Activated CD4-positive, alpha-beta T cell treated with anti-CD3 and anti-CD28 coated beads, Interleukin-2, amount 50 U/mL, for 1 hour (primary cell): ENCODE measurements at places on chromosomes 16 and 17.

- no peak for DNase-seq
Measured at GRCh38 chr16:66856801-66857200, 12.6 kb downstream of the CA7 start.

GRCh38 chr17:62581764-62582163 is 45.7 kb upstream of the MRC2 start:
- no peak for DNase-seq

DNA sequence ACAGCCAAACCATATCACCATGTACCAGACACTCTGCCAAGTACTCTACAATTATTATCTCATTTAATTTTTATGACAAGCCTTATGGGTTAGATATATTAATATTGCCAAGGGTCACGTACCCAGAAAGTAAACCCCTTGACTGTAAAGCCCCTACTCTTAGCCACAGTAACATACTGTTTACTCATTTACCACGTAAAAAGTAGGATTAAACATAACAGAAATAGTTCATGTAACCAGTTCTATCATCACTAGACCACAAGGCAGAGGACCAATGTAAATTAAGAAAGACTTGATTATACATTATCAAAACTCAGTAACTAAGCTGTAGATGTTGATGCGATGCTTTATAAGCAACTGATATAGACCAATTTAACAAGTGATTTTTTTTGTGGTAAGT is 101.5 kb upstream of the CNTNAP4 start:
- no peak for DNase-seq

DNA sequence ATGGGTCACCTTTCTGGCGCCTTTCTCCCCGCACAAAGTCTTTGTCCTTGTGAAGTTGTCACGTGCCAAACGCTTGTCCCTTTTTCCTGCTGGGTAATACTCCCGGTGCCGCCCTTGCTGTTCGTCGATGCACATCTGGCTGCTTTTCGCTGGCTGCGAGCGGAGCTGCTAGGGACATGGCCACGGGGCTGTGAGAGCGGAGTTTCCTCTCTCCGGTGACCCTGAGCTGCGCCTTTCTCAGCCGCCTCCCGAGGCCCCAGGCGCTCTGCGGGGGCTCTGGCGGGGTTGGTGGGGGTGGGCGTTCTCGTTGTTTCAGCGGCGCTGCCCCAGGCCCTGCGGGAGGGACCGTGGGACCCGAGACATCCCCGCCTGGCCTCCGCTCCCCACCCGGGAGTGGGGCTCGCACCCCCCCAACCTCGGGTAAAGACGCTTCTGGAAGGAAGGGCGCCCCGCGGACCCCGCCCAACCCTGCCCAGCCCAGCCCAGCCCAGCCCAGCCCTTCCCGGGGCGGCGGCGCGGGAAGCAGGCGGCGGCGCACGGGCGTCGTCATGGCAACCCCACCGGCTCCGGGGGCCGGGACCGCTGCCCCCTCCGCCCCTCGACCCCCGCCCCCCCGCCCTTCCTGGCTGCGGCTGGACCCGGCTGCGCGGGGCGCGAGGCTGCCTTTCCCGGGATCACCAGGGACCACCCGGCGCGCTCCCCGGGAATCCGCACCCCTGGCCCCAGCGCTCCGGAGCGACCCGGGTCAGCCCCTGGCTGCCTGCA is 12.3 kb downstream of the CHMP6 start:
- no peak for DNase-seq

DNA sequence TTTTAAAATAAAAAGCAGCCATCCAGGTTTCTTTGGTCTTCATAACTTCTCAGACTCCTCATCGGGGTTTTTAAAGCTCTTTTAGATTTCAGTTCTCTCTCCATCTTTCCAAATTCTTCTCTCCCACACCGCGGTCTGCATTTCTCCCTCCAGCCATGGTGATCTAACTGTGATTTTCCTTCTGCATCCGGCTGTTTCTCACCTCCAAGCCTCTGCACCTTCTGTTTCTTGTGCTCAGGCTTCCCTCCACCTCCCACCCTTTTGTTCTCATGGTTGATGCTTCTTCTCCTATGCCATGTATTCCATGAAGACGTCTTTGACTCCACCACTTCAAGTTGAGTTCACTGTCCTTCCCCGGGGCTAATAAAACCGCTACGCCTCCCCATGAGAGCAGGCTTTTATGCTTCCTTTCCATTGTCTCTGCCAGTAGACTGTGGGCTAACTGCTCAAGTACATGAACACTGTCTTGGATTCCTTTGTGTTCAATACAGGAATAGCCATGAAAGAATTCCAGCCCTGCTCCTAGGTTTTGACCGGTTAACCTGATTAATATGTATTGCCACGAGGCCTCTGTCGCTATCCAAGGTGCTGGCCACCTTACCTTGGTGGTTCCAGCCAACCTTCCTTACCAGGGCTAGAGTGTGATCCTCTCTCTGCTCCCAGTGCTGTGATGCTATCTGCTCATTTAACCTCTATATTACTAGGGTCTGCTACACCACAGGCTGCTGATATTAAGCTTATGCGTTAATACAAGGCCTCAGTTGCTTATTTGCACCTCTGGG is 625.1 kb downstream of the HS3ST4 start:
- DNase-seq = no peak

DNA sequence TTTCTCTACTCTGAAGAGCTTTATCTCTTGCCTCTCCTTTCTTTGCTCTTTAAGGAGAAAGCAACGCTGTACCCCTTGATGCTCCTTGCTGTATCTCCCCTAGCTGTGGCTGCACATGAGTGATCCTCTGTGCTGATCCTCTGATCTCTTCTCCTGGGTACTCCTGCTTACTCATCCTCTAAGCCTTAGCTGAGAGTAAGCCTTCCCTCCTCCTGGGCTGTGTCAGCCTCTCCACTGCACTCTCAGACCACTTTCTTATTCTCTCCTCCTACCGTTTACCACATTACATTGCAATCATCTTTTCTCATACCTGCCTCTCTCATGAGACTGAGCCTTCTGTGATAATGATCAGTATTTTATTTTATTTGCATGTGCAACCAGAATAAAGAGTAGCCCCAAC is 25.1 kb downstream of the SOX9 start:
- DNase-seq = no peak

DNA sequence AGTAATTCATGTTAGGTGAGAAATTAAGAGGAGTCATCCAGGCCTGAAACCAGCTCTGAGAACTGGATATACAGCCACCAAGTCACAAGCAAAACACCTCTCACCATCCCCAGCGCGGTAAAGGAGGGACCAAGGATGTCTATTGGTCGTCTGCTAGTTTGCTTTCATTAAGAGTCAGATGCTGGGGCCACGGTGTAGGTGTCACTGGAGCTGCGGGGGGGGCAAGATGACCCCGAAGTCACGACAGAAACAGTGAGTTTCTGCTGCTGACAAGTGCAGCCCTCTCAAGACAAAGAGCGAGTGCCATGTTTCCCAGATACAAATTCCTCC is 790 bp downstream of the NCBP3 start:
- peak; percentile 3 for DNase-seq

DNA sequence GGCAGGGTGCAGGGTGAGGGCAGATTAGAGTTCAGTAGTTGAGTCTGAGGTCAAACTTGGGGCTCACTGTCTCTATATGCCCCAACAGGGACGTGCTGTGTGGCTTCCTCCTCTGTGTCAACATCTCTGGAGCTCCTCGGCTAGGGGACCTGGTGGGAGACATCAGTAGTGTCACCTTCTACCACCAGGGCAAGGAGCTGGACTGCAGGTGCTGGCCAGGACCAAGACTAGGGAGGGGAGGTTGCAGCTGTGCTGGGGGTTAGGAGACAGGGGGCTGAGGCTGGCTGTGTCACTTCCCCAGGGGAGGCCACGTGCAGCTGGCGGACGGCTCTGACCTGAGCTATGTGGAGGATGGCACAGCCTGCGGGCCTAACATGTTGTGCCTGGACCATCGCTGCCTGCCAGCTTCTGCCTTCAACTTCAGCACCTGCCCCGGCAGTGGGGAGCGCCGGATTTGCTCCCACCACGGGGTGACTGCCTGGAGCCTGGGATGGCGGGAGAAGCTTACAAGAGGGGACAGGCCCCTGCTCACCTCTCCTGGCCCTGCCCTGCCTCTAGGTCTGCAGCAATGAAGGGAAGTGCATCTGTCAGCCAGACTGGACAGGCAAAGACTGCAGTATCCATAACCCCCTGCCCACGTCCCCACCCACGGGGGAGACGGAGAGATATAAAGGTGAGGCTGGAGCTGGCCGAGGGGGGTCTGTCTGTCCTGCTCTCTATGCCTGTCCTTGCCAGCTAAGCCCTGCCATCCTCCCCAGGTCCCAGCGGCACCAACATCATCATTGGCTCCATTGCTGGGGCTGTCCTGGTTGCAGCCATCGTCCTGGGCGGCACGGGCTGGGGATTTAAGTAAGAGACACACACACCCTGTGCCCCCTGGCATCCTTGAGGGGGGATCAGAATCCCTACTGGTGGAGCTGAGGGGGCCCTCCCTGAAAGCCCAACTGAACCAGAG is 18.9 kb downstream of the ADAM11 start:
- no peak for DNase-seq

DNA sequence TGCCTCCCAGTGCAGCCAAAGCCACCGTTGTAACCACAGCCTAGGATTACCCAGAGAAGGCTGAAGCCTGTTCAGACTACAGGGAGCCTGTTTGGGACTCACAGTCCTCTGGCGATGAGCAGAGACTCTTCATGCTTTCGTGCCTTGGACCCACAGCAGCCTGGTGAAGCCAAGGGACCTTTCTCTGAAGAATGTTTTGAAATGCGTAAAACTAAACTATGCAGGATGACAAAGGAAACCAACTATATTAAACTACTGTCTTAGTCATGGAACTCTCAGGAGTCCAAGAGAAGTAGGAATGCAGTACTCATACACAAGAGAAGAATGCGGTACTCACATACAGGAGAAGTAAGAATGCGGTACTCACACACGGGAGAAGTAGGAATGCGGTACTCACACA is 20.9 kb downstream of the ABR start:
- no peak for DNase-seq

DNA sequence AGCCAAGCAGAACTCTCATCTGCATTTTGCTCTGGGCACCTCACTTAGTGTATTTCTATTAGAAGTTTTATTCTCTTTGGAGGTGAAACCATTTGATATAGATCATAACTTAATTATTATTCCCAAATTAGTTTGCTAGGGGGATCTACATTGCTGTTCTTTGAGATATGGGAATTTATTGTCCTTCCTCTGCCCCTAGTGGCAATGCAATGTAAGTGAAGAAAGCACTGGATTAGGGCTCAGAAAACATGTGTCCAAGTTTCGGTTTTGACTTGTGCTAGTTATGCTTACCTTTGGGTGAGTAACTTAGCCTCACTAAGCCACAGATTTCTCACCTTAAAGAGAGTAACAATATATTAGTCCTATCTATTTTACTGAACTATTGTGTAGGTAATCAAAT is 2.9 kb downstream of the KRT39 start:
- DNase-seq = no peak

GRCh38 chr16:54928016-54928356 is 2.7 kb upstream of the IRX5 start:
- no peak for DNase-seq

DNA sequence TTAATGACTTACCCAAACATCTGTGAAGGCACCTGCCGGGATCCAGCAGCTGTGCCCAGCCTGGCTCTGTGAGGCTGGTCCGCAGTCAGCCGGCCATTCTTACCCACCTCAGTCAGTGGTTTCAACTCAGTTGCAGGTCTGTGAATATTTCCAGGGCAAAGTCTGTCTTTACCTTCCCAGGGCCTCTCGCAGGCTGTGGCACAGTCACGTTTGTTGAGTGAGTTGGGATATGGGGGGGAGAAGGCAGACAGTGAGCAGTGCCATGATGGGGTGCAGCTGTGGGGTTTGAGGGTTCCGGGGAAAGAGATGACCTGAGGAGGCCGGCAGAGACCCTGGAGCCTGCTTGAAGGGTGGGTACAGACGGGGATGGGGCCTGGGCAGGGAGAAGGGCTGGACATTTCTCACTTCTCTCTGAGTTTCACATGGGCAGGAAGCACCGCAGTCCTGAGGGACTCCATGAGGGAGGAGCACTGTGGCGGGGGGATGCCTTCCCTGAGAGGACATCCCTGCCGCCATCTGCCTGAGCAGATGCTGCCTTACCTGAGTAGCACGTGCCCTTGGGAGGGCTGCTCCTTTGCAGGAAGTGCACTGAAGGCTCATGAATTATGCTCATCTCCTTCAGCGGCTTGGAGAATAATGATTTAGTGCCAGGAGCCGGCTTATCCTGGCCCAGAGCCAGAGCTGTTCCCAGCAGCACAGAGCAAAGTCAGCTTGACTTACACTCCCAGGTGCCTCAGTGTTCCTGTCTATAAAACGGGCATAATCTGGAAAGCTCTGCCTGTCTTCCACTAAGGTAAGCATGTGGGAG is 48.1 kb downstream of the KSR1 start:
- no peak for DNase-seq

DNA sequence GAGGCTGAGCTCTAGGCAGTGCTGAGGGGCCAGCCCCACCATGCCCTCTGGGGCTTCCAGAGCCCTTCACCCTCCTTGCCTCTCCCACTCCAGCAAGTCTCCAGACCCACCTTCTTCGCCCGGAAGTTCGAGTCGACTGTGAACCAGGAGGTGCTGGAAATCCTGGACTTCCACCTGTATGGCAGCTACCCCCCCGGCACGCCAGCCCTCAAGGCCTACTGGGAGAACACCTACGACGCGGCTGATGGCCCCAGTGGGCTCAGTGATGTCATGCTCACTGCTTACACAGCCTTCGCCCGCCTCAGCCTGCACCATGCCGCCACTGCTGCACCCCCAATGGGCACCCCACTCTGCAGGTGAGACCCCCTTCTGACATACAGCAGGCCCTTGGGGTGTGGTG is 10.5 kb downstream of the XYLT2 start:
- no peak for DNase-seq
